ENCODE measurements at places on chromosomes 16 and 17. TPM values are rescaled to one million over a fixed set of nuclear protein-coding genes. Genes with fewer than 3 reads are reported as not detected.

DNA sequence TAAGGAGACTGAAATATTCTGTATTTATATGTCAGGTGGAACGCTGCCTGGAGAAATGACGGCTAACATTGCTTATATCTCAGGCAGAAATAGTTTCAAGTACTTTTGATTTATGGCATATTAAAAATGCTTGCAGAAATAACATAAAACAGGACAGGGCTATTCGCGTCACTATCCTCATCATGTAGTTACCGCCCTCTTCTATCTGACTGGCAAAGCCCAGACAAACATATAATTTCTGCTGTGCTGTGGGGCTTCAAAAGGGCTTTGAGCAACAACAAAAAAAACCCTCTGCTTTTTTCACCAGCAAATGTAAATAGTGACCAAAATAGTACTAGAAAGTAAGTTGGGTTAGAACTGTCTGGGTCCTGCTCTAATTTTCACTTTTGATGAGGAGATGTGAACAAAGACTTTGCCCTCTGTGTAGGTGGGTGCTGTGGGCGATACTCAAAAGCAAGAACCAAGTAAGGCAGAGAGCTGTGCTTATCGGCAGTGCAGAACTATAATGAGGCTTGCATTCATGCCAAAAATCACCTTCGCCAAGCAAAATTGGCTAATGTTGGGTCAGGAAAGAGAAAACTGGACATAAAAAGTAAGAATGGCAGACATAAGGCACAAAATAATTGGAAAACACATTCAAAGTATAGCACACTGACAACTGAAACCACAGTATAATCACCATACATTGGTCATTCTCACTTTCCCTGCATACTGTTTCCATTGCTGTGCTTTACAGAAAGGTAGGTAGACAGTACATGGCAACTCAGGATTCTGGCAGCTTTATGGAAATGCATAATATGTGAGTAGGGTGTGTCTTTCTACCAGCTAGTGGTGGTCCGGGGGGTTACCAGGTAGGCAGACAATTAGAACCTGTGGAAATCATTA is 151.2 kb upstream of the AXIN2 start:
- DNase-seq: no peak
- H3K4me1 ChIP-seq: peaks cover 21% of the 10 kb centered on the region
- no peak overlapping the region for H3K4me3 ChIP-seq
- H3K36me3 ChIP-seq: no peaks in the 10 kb centered on the region
- no peaks in the 10 kb centered on the region for H3K27me3 ChIP-seq
- H3K27ac ChIP-seq: no peak overlapping the region

GRCh38 chr17:61452301-61453290 is at the start of gene TBX4:
Gene TBX4, plus strand, starts transcription at chr17:61452422. Its CDS starts 4,069 bp downstream, at chr17:61456491.
- no peak within 1 kb of the TSS for H3K27ac ChIP-seq
- no peaks in the 10 kb centered on the region for H3K36me3 ChIP-seq
- DNase-seq: no peak
- H3K4me1 ChIP-seq: peaks cover 30% of the 10 kb centered on the region

DNA sequence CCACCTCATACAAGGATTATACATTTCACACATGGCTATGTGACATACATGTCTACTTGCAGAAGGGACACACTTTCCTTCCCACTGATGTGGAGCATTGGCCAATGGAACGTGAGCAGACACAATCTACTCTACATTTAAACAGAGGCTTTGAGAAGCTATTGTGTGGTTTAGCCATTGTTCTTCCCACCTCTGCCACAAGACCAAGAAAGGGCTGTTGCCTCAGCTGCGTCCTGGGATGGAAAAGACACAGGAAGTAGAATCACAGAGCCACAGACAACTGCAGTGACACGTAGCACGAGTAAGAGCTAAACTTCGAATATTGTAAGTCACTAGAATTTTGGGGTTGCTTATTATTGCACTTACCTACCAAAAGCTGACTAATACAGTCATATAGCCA is 33.3 kb downstream of the PRKCB start:
- H3K27me3 ChIP-seq: no peaks in the 10 kb centered on the region
- DNase-seq: peak; percentile 64
- peak overlapping the region; percentile 44 for H3K27ac ChIP-seq

DNA sequence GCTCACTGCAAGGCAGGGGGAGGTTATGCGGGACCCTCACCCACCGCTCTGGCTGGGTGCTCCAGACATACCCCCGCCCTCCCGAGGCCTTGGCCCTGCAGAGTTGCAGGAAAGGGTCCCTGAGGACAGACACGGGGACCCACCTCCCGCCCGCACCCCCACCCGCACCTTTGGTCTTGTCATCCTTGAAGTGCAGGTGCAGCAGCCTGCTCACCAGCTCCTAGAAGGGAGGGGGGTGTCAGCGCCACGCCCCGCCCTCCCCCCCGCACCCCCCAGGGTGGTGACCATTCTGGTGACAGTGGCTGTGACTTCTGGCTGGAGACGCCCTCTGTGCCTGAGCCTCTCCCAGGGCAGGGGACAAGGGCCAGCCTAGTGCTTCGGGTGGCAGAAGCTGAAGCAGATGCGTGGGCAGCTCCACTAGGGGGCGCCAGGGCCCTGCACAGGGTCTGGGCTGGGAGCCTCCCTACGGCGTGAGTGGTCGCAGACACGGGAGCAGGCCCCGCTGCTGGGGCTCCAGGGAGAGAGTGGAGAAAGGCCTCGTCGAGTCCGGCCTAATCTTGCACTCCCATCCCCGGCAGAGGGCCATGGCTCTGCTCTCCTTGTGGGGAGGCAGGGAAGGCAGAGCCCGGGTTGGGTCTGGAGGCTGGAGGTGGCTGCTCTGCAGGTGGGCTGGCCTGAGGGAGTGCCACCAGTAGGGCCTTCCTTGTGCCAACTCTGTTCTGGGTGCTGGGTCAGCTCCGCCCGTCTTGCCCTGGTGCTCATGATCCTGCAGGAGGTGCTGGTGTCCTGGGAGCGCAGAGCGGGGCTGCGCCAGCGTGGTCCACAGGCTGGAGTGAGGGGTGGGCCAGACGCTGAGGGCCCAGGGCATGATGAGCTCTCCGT is 2.7 kb downstream of the CENPX start:
- peaks cover 24% of the 10 kb centered on the region for H3K4me1 ChIP-seq
- no peak overlapping the region for H3K4me3 ChIP-seq
- H3K27me3 ChIP-seq: no peaks in the 10 kb centered on the region

DNA sequence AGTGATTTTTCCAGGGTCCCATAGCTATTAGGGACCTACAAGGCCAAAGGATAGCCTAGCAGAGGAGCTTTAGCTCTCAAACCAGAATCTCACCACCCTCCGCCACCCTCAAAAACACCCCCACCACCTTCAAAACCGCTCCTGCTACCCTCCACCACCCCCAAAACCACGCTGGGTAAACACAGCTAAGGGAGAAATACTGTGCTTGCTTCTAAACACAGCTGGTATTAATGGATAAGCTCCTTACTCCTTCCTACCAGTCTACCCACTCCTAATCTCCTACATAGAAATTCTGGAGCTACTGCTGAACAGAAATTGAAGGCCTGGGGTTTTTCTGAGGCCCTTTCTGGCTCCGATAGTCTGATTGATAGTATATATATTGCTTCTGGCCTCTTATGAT is 2.2 kb upstream of the LPCAT2 start:
- H3K4me3 ChIP-seq: no peak overlapping the region
- H3K27ac ChIP-seq: no peak overlapping the region
- H3K27me3 ChIP-seq: peaks cover 35% of the 10 kb centered on the region

DNA sequence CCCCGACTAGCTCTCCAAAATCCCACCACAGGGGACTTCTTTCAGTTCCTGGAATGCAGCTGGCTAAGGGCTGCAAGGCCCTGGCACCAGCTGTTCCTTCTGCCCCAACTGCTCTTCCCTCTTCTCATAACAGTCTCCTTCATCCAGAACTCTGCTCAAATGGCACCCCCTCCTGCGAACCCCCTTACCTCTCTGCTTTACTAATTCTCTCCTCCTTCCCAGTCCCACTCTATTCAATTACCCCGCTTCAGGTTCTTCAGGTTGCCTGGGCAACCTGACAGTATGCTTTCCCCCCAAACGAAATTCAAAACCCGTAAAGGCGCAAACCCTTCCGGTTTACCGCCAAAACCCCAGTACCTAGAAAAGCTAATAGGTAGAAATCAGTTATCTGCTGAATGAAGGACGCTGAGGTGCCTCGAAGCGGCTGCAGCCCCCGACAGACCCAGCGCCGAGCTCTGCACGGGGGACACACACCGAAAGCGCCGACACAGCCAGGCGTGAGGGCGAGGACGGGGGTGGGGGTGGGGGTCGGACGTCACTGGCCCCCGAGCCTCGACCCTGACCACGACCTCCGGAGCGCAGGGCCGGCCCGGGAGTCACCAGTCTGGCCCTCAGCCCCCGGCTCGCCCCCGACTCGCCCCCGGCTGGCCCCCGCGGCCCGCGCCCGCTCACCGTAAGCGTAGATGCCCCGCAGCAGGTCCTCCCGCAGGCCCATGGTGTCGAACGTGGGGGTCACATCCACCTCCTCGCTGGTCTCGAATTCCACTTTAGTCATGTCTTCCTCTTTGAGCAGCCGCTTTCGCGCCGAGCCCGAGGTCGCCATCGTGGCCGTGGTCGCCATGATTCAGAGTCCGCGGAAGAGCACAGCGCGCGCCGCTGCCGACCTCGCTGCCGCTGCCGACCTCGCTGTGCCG is 550 bp downstream of the EIF4A3 start:
- H3K27ac ChIP-seq: peak overlapping the region; percentile 93
- peaks cover 31% of the 10 kb centered on the region for H3K4me1 ChIP-seq
- H3K27me3 ChIP-seq: no peaks in the 10 kb centered on the region
- DNase-seq: peak; percentile 23
- peaks cover 33% of the 10 kb centered on the region for H3K36me3 ChIP-seq

GRCh38 chr17:60971515-60972369 is 294.1 kb downstream of the BCAS3 start:
- peaks cover 11% of the 10 kb centered on the region for H3K36me3 ChIP-seq
- DNase-seq: peak; percentile 52
- no peaks in the 10 kb centered on the region for H3K4me1 ChIP-seq
- H3K27ac ChIP-seq: no peak overlapping the region

DNA sequence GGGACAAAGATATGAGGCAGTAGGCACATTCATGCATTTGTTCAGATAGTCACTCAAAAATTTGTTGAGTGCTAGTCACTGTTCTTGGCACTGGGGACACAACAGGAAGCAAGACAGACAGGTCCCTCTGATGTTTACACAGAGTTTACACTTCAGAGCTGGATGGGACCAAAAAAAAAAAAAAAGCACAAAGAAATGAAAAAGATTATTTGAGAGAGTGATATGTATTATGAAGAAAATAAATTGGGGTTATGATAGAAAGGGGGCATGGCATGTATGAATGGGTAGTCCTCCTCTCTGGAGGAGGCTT is 3.5 kb upstream of the YPEL2 start:
- no peaks in the 10 kb centered on the region for H3K27me3 ChIP-seq
- peak overlapping the region; percentile 14 for H3K27ac ChIP-seq
- peaks cover 37% of the 10 kb centered on the region for H3K4me1 ChIP-seq
- no peak for DNase-seq
- no peaks in the 10 kb centered on the region for H3K36me3 ChIP-seq

GRCh38 chr16:82603784-82604411 is 22.9 kb upstream of the CDH13 start:
- H3K4me1 ChIP-seq: no peaks in the 10 kb centered on the region
- no peak overlapping the region for H3K4me3 ChIP-seq
- DNase-seq: peak; percentile 15
- no peaks in the 10 kb centered on the region for H3K36me3 ChIP-seq
- peaks cover 9% of the 10 kb centered on the region for H3K27me3 ChIP-seq

DNA sequence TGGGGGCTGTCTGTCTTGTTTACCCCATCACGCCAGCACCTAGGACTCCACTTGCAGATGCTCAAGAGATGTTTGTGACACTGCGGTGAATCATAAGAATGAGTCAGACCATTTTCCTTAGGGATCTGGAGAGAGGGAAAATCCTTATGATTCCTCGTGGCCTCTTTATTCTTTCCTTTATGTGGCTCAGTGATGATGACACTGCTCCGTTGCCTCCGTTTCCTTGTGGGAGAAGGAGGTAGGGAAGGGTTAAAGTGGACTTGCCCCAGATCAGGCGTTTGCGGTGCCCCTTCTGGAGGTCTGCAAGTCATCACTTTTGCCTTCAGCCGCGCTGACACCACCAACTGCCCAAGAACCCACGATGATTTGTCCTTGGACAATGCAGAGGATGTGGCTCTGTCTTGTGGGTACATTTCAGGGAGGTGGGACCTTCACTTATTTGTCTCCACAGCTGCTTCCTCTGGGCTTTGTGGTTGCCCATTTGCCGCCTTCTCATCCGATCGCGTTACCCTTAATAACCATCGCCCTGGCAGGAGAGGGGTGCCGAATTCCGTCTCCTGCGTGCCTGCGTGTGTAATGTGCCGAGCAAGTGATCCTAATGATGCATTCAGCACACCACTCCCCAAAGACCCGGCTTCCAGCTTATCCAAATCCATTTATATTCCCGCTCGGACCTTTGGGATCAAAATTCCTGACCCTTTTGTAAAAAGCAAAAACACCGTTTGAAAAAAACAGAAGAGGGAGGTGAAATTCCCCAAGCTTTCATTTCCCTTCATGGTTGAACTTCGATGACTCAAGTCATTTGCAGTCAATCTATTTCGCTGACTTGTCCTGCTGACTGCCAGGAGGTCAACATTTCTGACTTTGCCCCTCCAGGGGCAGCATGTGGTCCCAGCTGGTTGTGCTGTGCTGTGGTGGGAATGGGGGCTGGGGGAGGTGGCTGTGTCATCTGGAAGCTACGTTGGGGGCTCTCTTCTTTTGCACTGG is 87.2 kb upstream of the IRX3 start:
- DNase-seq: no peak
- no peak overlapping the region for H3K27ac ChIP-seq
- H3K36me3 ChIP-seq: no peaks in the 10 kb centered on the region
- no peaks in the 10 kb centered on the region for H3K4me1 ChIP-seq

DNA sequence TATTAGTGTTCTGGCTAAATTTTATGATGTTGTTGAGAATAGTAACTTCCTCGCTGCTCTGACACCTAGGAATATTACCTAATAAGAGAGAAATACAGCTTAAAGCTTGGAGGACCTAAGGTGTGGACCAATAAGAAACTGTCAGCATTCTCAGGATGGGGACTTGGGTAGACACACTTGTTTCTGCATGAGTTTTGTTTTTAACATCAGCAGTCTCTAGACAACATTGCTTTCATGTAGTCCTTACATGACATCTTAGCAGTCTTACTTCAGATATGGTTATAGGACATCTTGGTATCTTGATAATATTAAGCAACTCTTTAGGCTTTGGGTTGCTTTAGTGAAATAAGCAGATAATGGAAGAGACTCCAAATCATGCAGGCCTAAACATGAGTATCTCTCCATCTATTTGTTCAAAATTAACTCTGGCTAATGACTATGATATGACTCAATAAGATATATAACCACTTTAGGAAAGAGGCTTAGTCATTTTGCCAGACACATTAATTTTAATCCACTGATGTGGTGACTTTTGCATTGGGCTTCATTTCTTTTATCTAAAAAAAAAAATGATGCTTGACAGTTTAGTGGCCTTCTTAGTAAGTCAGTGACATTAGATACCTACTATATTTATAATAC is 84.5 kb downstream of the WNT3 start:
- H3K27ac ChIP-seq: no peak overlapping the region
- no peak for DNase-seq
- peaks cover 6% of the 10 kb centered on the region for H3K36me3 ChIP-seq
- no peak overlapping the region for H3K4me3 ChIP-seq
- no peaks in the 10 kb centered on the region for H3K4me1 ChIP-seq

The PDIA2 gene
- total RNA-seq: not detected

The G6PC1 gene
- not detected for total RNA-seq

The NOMO2 gene
- 95.5 TPM for total RNA-seq

The SPATA33 gene
- total RNA-seq: 10.1 TPM

The CACNG3 gene
- total RNA-seq: not detected

All from activated CD4-positive, alpha-beta memory T cell treated with anti-CD3 and anti-CD28 coated beads for 36 hours (primary cell).